Stimulated activated CD4-positive, alpha-beta T cell treated with anti-CD3 and anti-CD28 coated beads, Interleukin-12 subunit alpha, Interleukin-12 subunit beta, amount 100 ng/mL, for 48 hours (primary cell): ENCODE measurements at places on chromosomes 16 and 17.

DNA sequence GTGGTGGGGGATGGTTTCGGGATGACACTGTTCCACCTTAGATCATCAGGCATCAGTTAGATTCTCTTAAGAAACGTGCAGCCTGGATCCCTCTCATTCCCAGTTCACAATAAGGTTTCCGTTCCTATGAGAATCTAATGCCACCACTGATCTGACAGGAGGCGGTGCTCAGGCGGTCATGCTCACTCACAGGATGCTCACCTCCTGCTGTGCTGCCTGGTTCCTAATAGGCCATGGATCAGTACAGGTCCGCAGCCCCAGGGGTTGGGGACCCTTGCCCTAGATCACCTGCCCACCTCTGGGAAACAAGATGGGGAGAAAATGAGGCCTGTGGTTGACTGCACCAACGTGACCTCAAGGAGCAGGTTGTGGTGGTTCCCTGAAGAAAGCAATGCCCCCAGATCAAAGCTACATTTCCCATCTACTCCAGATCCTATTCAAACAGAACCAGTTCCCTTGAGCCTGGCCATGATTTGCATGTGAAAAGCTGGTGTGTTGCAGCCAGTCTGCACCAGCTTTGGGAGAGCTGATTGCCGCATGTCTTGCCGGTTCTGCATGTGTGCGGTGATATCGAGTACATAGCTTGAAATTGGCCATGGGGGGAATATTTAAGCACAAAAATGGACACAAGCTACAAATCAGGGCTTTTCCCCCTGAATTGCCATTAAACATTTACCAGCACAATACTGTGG, 183.2 kb upstream of the HSBP1 start:
- DNase-seq, result no peak

DNA sequence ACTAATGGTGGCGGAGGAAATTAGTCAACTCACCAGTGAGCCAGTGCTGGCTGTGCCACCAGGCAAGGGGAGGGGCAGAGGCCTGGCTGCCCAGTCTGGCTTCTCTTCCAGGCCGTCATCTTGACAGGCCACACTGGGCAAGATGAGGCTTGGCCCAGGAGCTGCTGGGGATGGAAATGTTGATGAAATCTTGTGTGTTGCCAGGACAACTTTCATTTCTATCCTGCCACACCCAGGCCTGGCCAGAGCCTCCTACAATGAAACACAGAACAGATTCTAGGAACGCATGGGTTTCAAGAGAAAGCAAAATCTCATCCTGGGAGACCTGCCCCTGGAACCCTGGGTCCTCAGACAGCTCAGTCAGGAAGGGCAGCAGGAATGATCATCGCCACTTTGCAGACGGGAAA, 9.3 kb downstream of the HEXIM2 start:
- DNase-seq, result no peak

DNA sequence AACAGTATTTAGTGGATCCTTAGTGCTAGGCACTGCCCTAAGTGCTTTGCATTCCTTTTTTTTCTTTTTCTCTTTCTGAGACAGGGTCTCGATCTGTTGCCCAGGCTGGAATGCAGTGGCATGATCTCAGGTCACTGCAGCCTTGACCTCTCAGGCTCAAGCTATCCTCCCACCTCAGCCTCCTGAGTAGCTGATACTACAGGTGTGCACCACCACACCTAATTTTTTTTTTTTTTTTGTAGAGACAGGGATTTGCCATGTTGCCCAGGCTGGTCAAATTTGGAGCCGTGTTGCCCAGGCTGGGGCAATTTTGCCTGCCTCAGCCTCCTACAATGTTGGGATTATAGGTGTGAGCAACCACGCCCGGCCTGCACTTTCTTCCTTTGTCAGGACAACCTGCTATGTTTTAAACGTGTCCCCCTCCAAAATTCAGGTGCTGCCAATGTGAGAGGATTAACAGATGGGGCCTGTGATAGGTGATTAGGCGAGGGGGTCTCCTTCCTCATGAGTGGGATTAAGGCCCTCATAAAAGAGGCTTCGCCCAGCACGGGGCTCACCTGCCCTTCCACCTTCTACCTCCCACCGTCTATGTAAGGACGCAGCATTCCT, 5.4 kb downstream of the NQO1 start:
- DNase-seq, result no peak

DNA sequence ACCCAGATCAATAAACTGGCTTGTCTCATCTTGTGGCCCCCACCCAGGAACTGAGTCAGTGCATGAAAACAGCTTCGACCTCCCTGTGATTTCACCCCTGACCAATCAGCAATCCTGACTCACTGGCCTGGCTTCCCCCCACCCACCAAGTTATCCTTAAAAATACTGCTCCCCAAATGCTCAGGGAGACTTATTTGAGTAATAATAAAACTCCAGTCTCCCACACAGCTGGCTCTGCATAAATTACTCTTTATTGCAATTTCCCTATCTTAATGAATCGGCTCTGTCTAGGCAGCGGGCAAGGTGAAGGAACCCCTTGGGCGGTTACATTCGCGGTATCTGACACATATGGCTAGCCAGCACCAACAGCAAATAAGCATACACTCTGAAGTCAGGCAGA, 9.8 kb upstream of the RABEP1 start:
- peak; percentile 19 for DNase-seq

DNA sequence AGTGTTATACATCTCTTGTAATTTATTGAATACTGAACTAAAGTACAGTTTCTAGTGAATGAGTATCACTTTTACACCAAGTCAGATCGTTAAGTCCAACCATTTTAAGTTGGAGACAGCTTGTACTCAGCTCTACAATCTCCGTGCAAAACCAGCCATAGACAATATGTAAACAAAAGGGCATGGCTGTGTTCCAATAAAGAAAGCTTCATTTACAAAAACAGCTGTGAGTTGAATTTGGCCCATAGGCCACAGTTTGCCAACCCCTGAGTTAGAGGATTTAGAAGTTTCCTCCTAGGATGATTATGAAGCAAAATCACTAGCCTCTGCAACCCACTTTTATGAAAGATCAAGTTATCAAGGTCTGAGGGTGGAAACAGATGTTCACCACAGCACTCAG, 105.7 kb upstream of the RCVRN start:
- no peak for DNase-seq

GRCh38 chr16:19860166-19861041, 24.2 kb downstream of the GPRC5B start:
- no peak for DNase-seq

DNA sequence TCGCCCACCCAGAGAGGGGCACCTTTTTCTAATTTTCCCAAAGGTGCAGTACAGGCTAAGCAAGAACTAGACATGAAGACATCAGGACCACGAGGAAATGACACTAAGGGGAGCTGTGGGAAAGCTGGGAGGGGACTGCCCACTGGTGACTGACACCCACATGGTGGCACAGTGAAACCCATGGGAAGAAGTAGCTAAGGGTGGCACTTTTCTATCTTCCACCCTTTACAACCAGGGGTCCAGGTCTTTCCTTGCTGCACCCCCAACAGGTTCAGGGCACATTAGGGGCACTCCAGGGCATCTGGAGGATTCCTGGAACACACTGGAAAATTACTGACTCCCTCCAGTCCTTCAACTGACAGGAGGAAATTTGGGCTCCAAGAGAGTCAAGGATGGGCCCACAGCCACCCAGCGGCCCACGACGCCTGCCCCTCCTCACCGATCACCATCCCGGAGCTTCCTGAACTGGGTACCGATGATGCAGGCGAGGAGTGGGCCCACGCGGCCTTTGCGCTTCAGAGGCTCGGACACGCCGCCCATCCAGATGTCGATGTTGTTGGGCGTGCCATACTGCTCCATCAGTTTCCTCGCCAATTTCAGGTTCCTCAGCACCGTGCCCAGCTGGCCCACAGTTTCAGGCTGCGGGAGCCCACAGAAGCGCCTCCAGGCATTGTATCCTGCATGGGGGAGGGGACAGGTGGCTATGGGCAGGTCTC, 9.4 kb downstream of the MPO start:
- DNase-seq, result no peak

GRCh38 chr16:49580751-49581303, 207.2 kb downstream of the C16orf78 start:
- DNase-seq, result no peak

DNA sequence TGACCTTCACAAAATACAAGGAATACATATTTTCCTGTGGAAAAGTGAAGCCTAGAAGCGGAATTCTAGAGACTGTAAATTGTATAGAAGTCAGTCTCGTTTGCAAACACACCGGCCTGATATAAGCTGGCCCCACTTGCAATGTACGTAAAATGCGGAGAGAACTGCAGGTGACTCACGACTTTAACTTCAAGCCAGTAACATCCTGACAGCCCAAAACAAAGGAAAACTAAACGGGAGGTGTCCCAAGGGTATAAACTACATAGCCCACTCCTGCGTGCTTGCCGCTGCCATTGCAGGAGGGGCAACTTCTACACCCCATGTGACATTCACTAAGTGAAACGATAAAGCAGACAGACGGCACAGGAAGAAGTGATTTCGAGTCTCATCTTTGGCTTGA, 101.6 kb downstream of the CYTH1 start:
- DNase-seq, result no peak

DNA sequence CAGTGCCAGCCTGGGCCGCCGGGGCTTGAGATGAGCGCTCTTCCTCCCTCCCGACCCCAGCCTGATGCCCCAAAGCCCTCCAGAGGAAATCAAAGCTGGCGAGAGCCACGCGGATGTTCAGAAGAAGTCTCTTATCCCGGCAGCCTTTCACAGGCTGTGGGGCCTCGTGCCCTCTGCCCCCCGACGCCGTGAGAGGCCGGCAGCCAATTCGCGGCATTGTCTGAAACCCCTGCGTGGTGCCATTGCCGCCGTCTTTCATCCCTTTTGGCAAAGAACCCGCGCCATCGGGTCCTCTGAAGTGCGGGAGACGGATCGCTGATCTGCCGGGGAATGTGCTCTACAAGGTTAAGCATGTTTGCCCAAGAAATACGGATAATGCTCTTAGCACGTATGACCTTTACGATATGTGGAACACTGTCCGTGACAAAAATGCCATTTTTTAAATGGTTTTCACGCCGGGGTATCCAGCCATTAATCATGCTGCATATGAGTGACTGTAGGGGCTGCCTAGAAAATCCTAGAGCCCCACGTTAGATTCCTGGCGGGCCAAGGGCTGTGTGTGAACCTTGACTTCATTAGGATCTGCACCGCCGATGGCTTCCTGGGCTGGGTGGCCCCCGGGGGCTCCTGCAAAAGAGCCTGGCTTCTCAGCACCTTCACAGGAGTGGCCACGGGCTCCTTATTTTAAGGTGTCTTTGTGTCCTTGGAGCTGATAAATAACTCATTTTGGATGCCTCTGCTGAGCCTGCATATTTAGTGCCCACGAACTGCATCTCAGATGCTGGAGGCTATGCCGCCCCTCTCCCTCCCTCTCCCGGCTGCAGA, 165.1 kb upstream of the TNRC6C start:
- DNase-seq, result no peak

DNA sequence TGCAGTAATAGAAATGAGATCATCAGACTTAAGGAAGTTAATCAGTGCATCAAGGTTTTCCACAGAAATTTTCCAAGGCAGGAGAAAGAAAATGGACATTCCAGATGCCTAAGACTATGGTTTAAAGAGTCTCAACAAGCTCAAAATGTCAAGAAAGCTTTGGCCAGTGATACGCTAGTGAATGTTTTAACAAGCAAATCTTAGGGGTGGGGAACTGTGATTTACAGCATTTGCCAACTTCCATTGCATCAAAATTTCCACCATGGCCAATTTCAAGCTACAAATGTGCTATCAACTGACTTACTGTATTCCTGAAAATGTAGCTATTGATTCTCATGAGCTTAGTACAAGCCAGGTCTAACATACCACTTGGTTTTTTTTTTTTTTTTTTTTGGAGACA, 82.4 kb upstream of the CLEC3A start:
- DNase-seq, result no peak

GRCh38 chr17:73902416-73903181, 258.4 kb upstream of the SDK2 start:
- no peak for DNase-seq

- no peak for DNase-seq
These were observed 299 bp downstream of the NUP85 start for GRCh38 chr17:75205793-75206163.

GRCh38 chr16:1899641-1900451, 18.4 kb downstream of the HS3ST6 start:
- DNase-seq, result no peak

DNA sequence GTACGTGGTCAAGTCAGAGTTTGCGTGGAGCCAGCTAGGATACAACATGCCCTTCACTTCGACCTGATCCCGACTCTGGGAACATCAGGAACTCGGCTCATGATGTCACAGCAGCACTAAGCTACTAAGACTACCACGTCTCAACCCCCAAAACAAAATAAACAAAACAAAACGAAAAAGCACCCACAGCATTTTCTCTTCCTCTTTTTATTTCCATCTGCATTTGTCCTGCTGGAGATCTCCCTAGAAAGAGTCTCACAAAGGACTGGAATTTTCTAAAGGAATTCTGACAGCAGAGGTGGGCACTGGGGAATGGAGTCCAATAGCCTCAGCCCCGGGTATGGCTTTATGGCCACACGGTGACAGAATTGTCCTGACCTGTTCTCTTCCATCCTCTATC, 196.6 kb downstream of the SALL1 start:
- no peak for DNase-seq

- no peak for DNase-seq
These were observed 1.1 kb downstream of the ABCA9 start for GRCh38 chr17:69059458-69060175.

GRCh38 chr16:31201582-31202413, 762 bp downstream of the PYCARD start:
- DNase-seq, result no peak

DNA sequence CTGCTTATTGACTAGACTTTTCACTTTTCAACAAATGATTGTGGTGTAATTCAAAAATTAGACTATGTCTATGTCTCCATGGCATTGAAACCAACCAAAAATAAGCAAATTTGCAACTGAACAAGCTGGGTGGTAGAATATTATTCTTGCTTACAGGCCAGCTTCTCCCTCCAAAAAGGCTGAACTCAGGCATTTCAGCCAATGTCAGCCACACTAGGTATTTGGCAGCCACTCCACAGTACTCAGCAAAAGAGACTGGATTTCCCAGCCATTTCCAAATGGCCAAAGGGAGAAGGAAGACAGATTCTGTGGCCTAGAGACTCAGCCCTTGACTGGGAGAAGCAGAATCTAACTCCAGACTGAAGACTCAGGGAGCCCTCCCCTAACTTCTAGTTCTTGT, 121.8 kb upstream of the IRX5 start:
- no peak for DNase-seq

GRCh38 chr16:4372578-4373355, 1.1 kb downstream of the VASN start:
- DNase-seq, result no peak

- DNase-seq, result no peak
These were observed 45.0 kb upstream of the CRISPLD2 start for GRCh38 chr16:84774810-84775209.

- no peak for DNase-seq
These were observed 266.1 kb upstream of the DYNLRB2 start for GRCh38 chr16:80274576-80275191.

GRCh38 chr17:41823580-41823979, 10.8 kb downstream of the FKBP10 start:
- no peak for DNase-seq
